Activated T-helper 9 cell treated with anti-CD3 and anti-CD28 coated beads, Interleukin-2, amount 50 U/mL, for 16 hours (primary cell): ENCODE measurements at places on chromosomes 13 and 19.
A peak's percentile ranks its signal among the peaks of the same experiment; 100 is the strongest.

GRCh38 chr13:45063261-45063860 lies 56.9 kb upstream of the GTF2F2 start:
- no peak for DNase-seq

GRCh38 chr13:44048326-44048725 lies 168.6 kb downstream of the LACC1 start:
- DNase-seq = no peak

- DNase-seq = no peak
Observed at GRCh38 chr19:31992750-31993149, 352.7 kb upstream of the ZNF507 start.

DNA sequence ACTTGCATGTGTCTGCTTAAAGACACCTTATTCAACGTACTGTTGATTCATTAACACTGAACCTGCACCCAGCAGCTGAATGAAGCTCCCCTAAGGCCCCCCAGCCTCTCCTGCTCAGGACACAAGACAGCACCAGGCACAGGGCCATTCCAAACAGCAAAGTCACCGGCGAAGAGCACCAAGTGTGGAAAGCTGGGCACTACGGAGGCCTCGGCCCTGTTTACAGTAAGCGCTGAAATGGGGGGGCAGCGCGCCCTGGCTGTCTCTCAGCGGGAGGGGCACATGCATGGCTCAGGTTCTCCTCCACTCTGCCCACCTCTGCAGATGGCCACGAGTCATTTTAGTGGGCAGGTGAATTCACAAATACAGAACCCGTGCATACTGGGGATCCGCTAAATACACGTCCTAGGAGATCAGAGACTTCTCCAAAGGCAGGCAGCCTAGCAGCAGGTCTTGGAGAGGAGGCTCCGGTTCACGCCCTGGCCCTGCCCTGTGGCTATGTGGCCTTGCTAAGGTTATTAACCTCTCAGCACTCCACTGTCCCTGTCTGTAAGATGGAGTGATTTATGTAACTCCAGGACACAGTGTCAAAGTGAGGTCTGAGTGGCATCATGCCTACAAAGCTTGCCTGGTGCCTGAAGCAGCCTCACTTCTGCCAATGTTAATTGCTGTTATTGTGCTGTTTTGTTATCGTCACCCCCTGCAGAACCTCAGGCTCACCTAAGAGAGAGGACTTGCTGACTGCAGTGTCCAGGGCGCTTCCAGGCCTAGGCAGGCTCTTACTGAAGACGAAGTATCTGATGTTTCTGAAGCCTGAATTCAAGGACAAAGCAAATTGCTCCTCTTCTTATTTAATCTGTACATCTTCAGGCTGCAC lies 207.4 kb upstream of the SOX1 start:
- no peak for DNase-seq

GRCh38 chr13:36858290-36858689 lies 39.3 kb downstream of the RFXAP start:
- DNase-seq = no peak

- peak; percentile 19 for DNase-seq
Observed at GRCh38 chr19:53511933-53512374, 26.0 kb upstream of the ZNF331 start.

GRCh38 chr13:85314686-85315085 lies 484.5 kb downstream of the SLITRK6 start:
- DNase-seq = no peak

GRCh38 chr13:87941226-87941625 lies 270.1 kb downstream of the SLITRK5 start:
- DNase-seq = no peak

DNA sequence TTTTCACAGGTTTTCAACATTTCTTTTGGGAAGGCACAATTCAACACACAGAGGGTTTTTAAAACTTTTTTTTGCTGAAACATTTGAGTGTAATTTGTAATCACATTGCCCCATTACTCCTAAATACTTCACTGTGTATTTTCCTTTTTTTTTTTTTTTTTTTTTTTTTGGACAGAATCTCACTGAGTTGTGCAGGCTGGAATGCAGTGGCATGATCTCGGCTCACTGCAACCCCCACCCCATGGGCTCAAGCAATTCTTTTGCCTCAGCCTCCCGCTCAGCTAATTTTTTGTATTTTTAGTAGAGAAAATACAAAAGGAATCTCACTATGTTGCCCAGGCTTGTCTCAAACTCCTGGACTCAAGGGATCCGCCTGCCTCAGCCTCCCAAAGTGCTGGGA lies 14.8 kb upstream of the DNAJC15 start:
- DNase-seq = no peak

DNA sequence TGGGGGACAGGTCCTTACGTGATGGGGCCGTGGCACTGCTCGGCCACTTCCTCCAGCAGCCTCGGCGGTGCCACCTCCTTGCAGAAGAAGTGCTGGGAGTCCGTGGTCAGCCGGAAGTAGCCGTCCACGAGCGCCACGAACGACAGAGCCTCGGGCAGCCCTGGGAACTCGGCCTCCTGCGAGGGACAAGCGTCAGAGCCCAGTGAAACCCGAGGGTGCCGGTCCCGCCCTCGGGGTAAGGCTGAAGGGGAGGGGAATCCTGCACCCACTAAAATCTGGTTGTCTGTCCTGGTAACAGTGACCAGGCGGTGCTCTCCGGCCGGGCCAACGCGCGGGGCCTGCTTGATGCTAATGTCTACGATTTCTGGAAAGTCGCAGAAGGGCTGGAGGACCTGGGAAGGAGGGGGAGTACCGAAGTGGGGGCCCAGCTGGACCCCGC lies 6.4 kb downstream of the JAK3 start:
- DNase-seq = no peak

DNA sequence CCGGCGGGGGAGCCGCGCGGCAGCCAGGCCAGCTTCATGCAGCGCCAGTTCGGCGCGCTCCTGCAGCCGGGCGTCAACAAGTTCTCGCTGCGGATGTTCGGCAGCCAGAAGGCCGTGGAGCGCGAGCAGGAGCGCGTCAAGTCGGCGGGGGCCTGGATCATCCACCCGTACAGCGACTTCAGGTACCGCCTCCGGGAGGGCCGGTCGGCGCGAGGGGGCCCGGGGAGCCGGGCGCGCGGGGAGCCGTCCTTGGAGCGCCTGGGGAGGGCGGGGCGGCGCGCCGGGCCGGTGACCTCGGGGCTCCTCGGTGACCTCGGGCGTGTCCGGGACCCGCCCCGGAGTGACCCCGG lies 690 bp downstream of the HCN2 start:
- DNase-seq = no peak

GRCh38 chr19:55703790-55704215 lies 28.8 kb downstream of the EPN1 start:
- DNase-seq = no peak

- no peak for DNase-seq
Observed at GRCh38 chr19:29586401-29586800, 19.7 kb upstream of the POP4 start.

- no peak for DNase-seq
Observed at GRCh38 chr13:35978607-35979316, 152.4 kb downstream of the DCLK1 start.

DNA sequence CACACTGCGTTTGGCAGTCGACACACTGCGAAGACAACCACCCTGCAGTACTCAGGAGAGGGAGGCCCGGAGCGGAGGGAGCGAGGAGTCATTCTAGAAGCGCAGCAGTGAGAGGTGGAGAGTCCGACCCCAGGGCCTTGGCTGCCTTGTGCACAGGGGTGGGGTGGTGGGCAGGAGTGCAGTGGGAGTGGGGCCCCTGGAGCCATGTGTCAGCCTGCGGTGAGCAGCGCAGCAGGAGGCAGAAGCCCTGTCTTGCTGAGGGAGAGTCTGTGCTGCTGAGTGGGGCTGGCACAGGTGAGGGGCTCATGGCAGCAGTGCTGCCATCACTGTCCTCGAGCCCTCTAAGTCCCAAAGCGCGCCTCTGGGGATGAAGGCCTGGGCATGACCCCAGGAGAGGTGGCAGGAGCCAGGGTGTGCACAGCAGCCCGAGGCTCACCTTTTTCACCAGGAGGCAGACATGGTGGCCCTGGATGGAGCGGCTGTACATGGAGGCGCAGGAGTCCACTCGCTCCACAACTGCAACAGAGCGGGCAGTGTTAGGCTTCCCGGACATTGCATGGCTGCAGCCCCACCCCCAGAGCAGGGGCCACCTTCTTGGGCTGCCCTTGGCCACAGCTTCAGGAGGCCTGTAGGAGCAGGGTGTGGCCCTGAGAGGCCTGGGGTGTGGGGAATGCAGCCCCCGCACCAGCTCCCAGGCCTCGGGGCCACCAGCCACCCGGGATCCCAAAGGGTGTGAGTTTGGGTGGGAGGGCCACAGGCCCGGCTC lies 11.7 kb downstream of the IZUMO4 start:
- DNase-seq = no peak

DNA sequence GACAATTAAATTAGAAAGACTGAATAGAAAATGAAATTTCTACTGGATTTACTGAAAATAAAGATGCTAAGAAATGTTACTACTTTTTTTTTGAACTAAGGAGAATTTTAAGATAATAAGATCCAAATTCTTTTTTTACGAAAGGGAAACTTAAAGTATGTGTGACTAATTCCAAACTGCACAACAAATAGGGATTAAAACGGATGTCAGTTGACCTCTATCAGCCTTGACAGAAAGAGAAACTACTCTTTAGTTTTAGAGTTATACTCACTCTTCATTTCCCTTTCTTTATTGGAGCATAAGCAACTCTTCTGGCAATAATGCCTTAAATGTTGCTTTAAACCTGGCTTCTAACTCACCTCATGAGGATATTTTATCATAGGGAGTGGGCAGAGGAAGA lies 273.8 kb downstream of the SLITRK6 start:
- DNase-seq = no peak

DNA sequence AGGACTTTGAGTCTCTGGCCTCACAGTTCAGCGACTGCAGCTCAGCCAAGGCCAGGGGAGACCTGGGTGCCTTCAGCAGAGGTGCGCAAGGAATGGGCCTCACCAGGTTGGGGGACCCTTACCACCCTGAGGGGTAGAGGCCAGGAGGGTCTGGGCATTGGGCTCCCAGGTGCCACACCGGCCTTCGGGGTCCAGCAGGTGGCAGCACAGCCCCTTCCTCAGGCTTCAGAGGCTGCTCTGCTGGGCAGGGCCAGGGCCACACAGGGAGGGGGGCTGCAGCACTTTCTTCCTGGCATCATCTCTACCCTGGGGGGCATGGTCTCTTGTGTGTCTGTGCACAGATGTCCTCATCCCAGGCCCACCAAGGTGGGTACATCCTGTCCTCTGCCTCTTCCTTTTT lies 12.9 kb downstream of the PIN1 start:
- no peak for DNase-seq

DNA sequence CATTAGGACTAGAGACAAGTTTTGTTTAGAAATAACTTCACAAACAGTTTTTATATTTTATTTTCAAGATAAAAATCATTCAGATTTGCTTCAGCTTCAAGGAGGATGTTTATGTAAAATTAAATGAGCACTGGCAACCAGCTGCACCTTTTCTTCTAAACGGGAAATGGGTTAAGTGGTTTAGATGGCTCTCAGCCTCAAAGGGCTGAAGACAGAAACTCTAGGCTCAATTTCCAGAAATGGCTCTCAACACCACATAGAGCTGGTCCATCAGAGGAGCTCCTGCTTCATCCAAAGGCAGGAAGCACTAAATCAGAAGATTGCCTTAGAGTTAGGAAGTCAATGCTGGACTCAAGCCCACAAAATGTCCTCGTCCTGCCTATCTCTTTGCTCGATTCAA lies 74.7 kb downstream of the ZNF429 start:
- no peak for DNase-seq

DNA sequence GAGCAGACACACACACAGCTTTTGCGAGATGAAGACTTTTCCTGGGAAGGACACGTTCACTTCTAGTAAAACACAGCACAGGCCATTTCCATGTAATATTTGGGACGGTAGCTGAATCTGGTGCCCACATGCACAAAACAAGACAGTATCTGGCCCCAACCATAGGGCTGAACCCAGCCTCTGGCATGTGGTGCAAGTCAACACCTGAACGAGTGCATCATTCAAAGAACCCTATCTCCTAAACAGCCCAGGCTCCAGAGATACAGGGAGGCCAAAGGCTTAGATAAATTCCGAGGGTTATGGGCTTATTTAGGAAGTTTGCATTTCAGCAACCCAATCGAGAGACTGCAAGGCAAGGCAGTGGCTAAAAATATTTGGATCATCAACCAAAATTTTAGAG lies 2.7 kb upstream of the TFDP1 start:
- DNase-seq = no peak

GRCh38 chr19:13024951-13025697 lies 29.8 kb downstream of the NFIX start:
- no peak for DNase-seq

DNA sequence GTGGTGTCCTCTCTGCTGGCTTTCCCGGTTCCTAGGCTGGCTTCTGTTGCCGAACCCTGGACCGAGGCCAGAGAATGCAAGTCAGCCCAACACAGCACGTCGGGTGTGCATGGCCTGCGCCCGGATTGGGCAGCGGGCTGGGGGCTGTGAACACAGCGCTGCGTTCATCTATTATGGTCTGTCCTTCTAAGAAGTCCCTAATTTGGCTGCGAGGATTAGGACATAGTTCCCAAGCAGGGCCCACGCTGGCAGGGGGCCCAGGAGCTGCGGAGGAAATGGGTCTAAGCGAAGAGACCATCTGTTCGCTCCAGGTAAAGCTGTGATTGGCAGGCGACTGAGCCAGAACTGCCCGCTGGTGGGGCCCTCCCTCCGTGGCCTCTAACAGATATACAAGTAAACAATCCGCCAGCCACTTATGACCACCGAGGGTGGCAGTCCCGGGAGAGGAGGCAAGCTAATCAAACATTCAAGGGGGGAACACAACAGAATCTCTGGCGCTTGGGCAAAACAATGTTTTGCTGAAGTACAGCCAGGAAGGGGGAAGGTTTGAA lies 6.0 kb downstream of the SYCE2 start:
- DNase-seq = no peak

DNA sequence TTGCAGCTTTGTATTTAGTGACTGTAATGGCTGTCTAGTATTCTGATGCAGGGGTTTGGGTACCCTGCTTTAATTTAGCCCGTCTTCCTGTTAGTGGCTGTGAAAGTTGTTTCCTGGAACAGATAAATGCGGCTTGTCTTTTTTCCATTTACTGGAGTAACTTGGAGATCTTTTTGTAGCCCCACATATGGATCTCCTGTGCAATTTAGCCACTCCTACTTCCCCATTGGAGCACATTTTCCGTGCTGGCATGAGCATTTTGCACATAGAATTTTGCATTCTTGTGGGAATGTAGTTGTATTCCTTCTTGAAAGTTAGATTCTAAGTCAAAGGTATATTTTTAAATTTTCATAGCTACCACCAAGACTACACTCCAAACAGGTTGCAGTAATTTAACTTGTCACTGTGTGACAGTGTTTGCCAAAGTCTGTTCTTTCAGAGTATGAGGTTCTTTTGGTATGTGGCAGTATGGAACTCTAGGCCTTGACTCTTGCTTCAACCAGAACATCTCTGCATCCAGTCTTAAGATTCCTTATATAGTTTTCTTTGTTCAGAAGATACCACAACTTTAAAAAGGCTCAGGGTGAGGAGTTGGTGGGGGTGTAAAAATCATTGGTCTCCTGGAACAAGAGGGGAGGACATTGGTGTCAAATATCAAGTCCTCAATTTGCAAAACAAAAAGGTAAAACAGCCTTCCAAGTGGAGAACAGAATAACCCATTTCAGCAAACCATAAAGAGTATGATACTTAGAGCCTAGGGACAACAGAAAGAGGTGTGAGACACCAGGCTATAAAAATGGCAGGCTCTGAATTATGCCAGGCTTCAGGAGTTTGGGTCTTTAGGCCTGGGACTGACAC lies 21.1 kb upstream of the CCDC97 start:
- no peak for DNase-seq
